ENCODE measurements at places on chromosomes 3 and 15.

- DNase-seq = no peak
Measured at GRCh38 chr15:79130535-79131130, 40.1 kb upstream of the RASGRF1 start.

DNA sequence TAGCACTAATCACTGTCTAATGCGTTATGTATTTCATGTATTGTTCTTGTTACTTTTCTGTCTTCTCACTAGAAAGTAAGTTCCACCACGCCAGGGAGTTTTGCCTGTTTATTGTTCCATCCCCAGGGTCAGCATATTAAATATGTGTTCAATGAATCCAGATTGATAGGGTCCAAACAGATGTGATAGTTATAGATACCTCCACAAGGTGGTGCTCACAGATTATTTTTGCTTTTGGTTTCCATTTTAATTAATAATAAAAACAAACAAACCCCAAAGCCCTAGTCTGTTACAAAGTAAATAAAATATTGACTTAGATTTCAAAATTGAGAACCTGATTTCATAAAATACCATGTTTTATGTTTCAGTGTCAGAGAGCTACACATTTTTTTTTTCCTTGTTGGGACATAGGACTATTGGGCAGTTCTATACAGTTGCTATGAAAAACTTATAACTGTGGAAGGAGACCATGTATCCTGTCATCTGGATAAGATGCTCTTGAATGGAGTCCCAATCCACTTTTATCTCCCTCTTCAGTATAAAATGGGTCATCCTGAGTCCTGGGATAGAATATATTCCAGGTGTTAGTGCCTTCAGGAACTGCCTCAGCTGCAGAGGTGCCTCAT, 12.4 kb downstream of the OTOL1 start:
- no peak for DNase-seq

- DNase-seq = no peak
Measured at GRCh38 chr3:156668073-156668763, 6.2 kb upstream of the TIPARP start.

- DNase-seq = no peak
Measured at GRCh38 chr15:25795712-25796111, 67.4 kb downstream of the ATP10A start.

- no peak for DNase-seq
Measured at GRCh38 chr15:98855067-98855814, 152.4 kb downstream of the PGPEP1L start.

DNA sequence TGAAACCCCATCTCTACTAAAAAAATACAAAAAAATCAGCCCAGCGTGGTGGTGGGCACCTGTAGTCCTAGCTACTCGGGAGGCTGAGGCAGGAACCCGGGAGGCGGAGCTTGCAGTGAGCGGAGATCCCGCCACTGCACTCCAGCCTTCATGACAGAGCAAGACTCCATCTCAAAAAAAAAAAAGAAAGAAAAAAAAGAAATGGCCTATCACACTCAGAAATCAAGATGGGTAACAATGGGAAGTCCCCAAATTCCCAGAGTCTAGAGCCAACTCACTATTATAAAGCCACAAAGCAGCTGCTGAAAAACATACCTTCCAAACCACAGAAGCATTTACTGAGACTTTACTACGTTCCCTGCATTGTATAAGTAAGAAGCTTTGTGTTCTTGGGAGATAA, 7.5 kb downstream of the HDGFL3 start:
- no peak for DNase-seq

- no peak for DNase-seq
Measured at GRCh38 chr3:42602961-42603360, 2.5 kb downstream of the NKTR start.

DNA sequence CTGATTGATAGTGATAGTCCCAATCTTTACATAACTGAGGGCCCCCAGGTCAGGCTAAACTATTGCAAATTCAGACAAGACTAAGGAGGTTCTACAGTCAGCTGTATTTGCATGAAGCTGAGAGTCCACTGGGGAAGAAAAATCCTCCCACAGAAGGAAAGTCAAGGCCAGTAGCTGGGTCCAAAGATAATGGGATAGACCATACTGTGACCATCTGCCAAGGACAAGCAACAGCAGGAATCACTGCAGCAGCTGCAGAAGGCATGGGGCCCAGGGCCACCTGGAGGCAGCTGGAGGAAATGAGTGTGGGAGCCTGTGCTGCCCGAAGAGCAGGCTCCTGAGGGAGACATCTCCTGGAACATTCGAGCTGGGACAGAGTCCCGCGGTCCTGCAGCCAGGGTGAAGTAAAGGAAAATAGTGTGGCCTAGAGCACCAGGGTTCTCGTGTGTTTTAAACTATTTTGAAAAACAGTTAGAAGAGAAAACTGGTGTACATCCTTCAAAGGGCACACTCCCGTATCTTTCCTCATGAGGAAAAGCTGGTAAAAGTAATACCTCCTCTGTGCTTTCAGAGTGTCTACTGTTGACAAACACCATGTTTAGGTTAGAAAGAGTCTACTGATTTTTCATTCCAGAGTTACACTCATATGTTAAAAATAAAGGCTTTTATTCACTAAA, 13.2 kb upstream of the TMEM212 start:
- DNase-seq = no peak

GRCh38 chr15:44087578-44088465, 107.2 kb downstream of the FRMD5 start:
- no peak for DNase-seq

- DNase-seq = no peak
Measured at GRCh38 chr3:153628591-153628990, 466.6 kb downstream of the RAP2B start.

GRCh38 chr3:184953401-184953800, 141.4 kb downstream of the VPS8 start:
- no peak for DNase-seq

DNA sequence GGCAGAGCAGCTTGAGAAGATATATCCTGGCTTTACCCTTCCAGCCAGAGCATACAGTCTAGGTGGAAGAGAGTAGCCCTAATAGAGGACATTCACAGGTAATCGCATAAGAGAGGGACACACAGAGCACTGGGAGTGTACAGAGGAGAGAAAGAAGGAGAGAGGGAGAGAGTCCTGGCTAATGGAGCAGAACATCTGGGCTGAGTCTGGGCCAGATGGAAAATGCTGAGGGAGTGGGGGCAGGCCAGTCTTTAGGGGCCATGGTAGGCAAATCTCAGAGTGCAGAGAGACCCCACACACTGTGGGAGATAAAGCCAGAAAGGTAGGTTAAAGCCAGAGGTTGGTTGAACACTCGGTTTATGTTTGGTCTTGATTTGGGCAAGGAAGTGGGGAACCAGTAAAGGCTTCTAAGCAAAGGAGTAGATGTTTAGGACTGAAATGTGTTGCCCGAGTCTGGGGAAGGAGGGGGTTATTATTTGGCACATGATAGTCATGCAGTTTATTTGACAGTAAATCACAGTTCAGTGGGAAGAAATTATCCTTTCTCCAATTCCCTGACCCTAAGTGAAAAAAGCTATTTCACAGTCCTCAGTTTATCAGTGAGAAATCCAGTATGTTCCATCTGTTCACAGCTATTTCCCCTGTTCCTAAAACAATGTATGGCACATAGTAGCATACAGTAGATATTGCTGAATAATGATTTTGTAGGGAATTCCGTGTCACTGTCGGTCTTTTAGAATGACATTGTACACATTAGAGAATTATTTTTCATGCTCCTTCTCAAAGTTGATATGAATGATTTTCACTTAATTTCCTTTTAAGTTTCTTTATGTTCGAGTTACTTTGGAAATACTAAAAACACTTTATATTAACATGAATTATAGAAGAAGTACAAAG, 45.7 kb downstream of the PDHB start:
- DNase-seq = no peak

DNA sequence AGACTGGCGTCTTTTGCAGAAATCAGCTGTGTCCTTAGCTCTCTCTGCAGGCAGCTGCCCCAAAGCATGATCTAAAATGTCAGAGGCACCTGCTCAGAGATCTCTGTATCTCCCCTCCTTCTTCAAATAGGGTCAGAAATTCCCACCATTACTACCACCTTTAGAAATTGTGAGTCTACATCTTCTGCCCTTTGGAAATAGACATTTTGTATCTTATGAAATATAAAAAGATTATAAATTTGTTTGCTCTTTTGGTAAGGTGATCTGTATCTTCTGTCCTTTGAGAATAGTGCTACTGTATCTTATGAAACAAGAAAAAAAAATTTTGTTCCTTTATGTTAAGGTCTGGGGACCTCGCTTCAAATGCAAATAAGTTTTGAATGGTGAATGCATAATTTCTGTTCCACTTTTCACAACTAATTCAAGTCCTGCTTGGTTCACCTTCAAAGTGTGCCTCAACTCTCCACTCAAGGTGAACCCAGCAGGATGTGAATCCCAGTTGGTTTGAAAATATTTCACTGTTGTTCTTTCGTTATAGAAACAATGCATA, 28.3 kb upstream of the GPD1L start:
- no peak for DNase-seq

- DNase-seq = no peak
Measured at GRCh38 chr3:133928136-133928893, 32.6 kb upstream of the RAB6B start.

DNA sequence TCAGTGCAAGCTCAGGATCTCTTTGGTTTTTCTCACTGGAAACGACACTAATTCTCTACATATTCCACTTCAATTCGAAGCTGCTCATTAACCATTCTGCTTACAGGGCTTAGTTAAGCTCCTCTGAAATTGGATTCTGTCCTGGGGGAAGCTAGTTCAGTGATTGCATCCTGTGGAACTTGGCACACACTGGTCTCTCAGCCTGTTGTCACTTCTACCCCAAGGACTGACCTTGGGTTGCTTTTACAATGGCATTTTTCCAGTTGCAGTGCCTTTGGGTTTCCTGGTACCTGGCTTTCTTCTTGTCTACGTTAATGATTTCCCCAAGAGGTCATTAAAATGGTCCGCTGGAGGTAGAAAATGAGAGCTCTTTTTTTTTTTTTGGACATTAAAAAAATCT, 33.3 kb upstream of the GABRB3 start:
- DNase-seq = no peak

GRCh38 chr3:150351398-150351797, 56.7 kb upstream of the TSC22D2 start:
- DNase-seq = no peak

Measured in central memory CD4-positive, alpha-beta T cell (primary cell).